ENCODE measurements at places on chromosomes 5 and 9.

- DNase-seq: no peak
Observed at GRCh38 chr5:171628633-171628974, 157.0 kb upstream of the SMIM23 start.

GRCh38 chr5:145237843-145238242 is 597.3 kb downstream of the PRELID2 start:
- DNase-seq: peak; percentile 31

DNA sequence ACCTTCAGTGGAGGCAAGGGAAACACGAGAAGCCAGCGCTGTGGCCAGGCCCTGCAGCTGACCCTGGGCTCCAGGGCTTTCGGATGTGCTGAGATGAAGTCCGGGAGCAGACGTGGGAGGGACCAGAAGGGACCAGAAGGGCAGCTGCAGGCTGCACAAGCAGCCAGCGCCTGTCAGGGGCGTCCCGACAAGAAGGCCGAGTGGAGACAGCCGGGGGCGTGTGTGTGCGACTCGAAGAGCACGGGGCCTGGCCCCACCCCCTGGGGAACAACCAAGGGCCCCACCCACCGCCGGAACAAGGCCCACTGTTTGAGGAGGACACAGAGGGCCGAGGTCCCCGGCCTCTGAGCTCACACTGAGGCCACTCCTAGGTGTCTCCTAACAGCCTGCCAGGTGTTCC is 31.4 kb downstream of the SLC12A7 start:
- DNase-seq: peak; percentile 41

- no peak for DNase-seq
Observed at GRCh38 chr9:91781906-91782305, 168.1 kb downstream of the ROR2 start.

GRCh38 chr5:114062932-114063867 is 298.7 kb upstream of the KCNN2 start:
- no peak for DNase-seq

GRCh38 chr9:137431416-137431931 is 8.3 kb downstream of the NOXA1 start:
- DNase-seq: peak; percentile 0

DNA sequence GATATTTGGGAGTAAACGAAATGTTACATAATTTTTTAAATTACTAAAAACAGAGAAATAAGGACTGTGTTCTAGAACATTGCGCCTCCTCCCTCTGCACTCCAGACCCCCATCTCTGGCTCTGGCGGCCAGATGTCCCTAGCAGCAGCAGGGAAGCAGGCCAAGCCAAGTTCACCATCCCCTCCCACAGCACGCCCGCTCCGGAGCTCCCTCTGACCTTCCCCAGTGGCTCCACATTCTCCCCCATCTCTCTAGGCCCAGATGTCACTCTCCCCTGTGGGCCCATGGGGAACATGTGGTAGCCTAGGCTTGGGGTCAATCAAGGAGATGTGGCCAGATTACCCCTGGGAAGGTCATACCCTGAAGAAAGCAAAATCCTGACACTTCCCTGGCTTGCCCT is 6.3 kb upstream of the WNK2 start:
- DNase-seq: no peak

- DNase-seq: no peak
Observed at GRCh38 chr9:133512253-133513213, 12.2 kb downstream of the MYMK start.

DNA sequence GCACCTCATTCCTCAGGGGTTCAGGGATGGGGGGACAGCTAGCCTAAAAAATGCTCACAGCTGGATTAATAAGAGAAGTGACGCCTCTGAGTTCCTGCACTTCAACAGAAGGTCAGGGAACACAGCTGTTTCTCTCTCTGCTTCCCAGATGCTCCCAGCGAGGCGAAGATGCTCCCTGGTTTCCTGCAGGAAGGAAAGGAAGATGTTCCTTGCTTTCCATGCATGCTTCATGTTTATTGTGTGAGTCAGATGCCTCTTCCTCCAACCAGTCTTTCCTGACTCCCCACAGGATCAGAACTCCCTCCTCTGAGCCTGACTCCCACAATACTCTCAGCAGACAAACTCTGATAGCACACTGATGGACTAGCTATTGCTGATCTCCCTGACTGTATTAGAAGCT is 71.9 kb downstream of the MFAP3 start:
- DNase-seq: no peak

Measured in right kidney (tissue), 9 donors.